GM12864 (cell line): ENCODE measurements at places on chromosomes 2 and 18.

- DNase-seq, result no peak
Measured at GRCh38 chr2:85751627-85752026, 2.2 kb upstream of the ATOH8 start.

- no peak for DNase-seq
Measured at GRCh38 chr2:126995621-126996377, 97.1 kb downstream of the TEX51 start.

GRCh38 chr2:33077844-33078243, 131.1 kb downstream of the LTBP1 start:
- DNase-seq, result no peak

DNA sequence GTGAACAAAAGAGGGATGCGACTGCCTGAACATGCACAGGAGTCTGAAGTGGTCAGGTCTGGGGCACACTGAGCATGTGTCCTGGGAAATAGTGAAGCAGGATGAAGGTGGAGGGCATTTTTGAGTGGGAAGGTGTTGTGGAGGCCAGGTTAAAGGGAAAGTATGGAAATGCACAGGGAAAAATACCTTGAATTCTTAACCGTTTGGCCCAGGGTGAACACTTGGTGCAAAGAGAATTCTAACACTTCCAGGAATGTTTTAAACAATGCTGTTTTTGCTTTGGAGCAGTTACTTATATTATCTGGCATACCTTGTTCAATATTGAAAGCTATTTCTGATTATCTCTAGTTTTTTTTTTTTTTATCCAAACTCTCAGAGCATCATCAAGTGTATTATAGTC, 623.5 kb downstream of the DCC start:
- DNase-seq, result no peak

DNA sequence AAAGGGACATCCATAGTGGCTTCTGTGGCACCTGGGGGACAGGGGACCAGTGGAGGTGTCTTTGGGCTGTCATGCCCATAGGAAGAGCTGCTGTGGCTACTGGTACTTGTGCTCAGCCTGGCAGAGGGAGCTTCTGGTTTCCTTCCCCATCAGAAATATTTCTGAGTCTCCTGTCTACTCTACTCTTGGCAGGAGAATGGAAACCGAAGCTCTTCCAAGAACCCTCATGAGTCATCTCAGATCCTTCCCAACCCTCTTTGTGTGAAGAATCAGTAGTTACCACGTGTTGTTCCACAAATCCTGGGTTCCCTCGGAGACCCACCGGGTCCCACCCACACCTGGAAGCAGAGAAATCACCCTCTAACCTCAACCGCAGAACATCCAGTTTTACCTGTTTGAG, 234.9 kb downstream of the FHOD3 start:
- DNase-seq, result no peak

DNA sequence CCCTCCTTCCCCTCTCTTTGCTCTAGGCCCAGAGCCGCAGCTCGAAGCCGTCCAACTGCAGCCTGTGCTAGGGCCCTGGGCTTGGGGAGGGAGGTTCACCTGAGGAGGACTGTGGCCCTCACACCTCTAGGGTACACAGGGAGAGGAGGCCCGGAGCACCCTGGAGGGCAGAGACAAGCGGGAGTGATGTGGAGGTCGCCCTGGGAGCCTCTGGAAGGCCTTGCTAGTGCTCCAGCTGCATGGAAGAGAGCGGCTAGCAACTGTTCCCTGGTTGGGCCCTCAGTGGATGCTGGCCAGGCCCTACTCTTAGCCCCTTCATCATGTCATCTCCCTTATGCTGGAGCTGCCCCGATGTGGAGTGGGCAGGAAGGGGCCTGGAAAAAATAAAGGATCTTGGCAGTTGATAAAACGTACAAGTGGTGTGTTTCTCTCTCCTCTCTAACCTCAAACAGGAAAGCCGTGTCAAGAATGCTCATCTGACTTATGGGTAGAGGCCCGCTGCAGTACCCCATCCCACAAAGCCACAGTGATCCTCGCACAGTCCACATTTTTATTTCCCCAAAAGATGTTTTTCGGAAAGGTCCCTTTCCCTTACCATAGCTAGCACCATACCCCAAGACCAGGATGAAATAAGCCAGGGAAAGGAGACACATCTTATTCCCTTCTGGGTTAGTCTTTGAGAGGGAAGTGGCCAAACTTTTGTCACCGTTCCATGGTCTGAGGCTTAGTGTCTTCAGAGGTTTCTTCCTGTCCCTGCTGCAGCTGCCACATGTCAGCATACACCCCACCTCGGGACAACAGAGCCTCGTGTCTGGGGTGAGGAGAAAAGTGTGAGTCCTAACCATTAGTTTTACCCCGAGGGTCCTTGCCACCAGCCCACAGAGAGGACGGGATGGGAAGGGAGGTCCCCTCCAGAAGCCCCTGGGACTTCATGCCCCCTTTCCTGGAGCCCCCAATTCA, 2.9 kb downstream of the ZFAND2B start:
- no peak for DNase-seq

- no peak for DNase-seq
Measured at GRCh38 chr2:72136933-72137497, 10.6 kb downstream of the CYP26B1 start.

- DNase-seq, result no peak
Measured at GRCh38 chr18:44761812-44762211, 81.1 kb downstream of the SETBP1 start.

- no peak for DNase-seq
Measured at GRCh38 chr2:113275556-113276215, 3.0 kb downstream of the PAX8 start.

DNA sequence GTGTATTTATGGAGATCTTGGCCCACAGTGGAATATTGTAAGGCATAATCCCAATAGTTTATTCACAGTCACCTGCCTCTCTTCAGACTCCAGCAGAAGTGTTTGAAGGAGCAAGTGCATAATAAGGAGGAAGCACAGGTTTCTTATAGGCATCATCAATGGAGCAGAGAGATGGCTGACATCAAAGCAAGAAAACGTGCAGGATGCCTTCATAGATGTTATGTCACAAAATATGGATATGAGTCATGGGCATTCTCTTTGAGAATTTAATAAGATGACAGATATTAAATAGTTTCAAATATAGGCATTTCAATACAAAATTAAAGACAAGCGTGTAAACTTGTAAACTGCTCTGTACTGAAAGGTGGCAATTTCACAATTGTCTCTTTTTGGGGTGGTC, 4.0 kb upstream of the RND3 start:
- DNase-seq, result no peak

GRCh38 chr2:134406311-134406710, 152.4 kb downstream of the MGAT5 start:
- DNase-seq, result no peak

GRCh38 chr2:95702471-95702870, 110.7 kb downstream of the TRIM43 start:
- DNase-seq, result no peak

GRCh38 chr2:74514368-74515270, at the start of gene TLX2:
TLX2 (plus strand) TSS chr2:74514450; CDS start chr2:74514807, 357 bp downstream.
- no peak for DNase-seq

DNA sequence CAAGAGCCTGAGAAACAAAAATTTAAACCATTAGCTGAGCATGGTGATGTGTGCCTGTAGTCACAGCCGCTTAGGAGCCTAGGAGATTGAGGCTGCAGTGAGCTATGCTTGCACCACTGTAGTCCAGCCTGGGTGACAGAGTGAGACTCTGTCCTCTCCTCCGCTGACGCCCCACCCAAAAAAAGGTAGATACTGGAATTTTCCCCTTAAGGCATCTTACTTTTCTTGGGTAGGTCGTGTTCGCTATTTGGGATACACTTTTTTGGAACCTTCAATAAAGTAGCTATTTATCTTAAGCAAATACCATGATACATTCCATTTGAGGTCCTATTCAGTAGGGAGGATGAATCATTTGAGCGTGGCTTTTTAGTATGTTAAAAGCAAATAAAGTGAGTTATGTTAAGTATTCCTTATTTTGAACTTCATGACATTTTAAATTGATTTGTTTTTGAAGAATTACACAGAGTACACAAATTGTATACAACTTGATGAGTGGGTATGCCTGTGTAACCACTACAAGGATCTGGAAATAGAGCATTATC, 38.7 kb downstream of the RALBP1 start:
- no peak for DNase-seq

GRCh38 chr2:40556739-40557138, 104.8 kb upstream of the SLC8A1 start:
- no peak for DNase-seq
